Cerebellum (tissue), 4 donors: ENCODE measurements at places on chromosomes 13 and 19. TPM values are rescaled to one million over a fixed set of nuclear protein-coding genes. Genes with fewer than 3 reads are reported as not detected.

GRCh38 chr13:29754473-29754806 is 96.0 kb downstream of the UBL3 start:
- no peak for DNase-seq

NLRP5 gene
- total RNA-seq = not detected

DNA sequence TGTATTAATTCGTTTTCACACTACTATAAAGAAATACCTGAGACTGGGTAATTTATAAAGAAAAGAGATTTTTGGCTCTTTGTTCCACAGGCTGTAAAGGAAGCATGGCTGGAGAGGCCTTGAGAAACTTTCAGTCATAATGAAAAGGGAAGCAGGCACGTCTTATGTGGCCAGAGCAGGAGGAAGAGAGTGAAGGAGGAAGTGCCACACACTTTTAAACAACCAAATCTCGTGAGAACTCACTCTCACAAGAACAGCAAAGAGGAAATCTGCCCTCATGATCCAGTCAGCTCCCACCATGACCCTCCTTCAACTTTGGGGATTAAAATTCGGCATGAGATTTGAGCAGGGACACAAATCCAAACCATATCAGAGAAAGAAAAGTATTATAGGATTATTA is 1255.9 kb upstream of the MIR17HG start:
- no peak for DNase-seq

CYP4F12 gene
- total RNA-seq = 0.45 TPM

GRCh38 chr13:35768073-35768472 is 291.6 kb upstream of the MAB21L1 start:
- DNase-seq = no peak

- no peak for DNase-seq
These were observed 59.6 kb downstream of the PDS5B start for GRCh38 chr13:32645854-32646253.

DNA sequence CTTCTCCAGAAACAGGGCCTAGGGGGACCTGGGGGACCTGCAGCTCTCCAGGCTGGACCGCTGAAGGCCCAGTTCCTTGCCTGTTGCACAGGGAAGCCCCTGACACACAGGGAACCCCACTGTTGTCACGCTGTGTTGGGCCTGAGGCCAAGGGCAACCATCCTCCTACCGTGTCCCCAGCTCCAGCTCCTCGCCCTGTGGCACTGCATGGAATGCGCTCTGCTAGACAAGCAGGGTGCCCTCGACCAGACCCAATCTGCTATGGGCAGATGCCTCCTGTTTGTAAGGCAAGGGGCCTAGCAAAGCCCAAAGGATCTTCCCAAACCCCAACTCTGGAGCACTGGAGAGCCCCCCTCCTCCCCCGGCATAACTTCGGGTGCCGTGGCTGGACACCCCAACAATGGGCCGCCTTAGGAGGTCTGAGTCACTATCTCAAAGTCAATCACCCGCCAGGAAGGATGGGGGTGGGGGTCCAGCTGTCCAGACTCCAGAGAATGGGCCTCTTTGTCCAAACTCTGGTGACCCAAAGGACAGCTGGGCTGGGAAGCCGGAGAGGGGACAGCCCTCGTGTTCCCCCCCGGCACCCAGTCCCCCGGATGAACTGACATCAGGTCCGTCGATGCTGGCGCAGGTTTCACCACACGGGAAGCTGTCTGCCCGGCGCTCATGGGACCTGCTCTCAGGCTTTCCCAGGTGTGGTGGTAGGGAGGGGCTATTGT is 3.7 kb downstream of the BRSK1 start:
- DNase-seq = no peak

LAIR1 gene
- total RNA-seq = 2.1 TPM

GRCh38 chr19:32692727-32693061 is 1.1 kb downstream of the NUDT19 start:
- no peak for DNase-seq

COLGALT1 gene
- total RNA-seq = 19.1 TPM

GRCh38 chr19:1170938-1171754 is 2.9 kb downstream of the SBNO2 start:
- no peak for DNase-seq

SLITRK5 gene
- 64.8 TPM for total RNA-seq

- no peak for DNase-seq
These were observed 1.0 kb downstream of the MRPS31 start for GRCh38 chr13:40769970-40770369.

- no peak for DNase-seq
These were observed 20.8 kb downstream of the TNFSF14 start for GRCh38 chr19:6649185-6649584.

GRCh38 chr19:32817569-32818476 is 51.7 kb downstream of the SLC7A9 start:
- no peak for DNase-seq

DNA sequence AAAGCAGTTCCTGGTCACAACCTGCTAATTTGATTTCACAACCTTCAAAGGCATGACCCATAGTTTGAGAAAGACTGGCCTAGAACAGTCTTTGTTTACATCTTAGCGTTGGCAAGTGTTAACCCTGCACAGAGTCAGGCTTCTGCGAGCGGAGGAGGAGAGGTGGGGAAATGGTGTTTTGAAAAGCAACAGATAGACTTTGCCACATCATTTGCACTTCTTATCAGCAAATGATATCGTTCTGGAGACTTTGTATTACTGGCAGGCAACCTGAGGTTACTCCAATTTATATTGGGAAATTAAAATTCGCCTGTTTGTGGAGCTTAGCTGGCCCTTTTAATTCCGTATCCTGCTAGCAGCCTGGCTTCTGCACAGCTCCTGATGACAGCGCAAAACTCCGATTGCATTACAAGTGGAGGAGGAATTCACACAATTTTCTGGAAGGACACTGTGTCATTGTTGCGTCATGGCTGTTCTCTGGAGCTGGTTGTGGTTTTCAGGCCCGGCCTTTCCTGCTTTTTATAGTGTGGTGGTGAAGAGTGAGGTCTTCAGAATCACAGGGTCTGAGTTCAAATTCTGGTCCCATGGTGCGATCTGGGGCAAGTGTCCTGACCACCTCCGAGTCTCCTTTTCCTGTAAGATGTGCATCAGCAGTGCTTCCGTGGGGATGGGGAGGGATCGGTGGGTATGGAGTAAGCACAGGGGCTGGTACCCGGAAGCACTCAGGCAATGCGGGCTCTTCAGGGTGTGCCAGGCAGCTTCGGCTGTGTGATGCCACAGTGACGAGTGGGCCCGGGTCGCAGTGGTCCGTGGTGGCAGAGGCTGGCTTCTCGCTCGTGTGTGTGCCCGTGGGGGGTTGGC is 49.1 kb upstream of the EHD2 start:
- no peak for DNase-seq

BRSK1 gene
- 69.8 TPM for total RNA-seq

F2RL3 gene
- 0.09 TPM for total RNA-seq

- no peak for DNase-seq
These were observed 46.3 kb downstream of the SOX21 start for GRCh38 chr13:94666065-94666464.

DNA sequence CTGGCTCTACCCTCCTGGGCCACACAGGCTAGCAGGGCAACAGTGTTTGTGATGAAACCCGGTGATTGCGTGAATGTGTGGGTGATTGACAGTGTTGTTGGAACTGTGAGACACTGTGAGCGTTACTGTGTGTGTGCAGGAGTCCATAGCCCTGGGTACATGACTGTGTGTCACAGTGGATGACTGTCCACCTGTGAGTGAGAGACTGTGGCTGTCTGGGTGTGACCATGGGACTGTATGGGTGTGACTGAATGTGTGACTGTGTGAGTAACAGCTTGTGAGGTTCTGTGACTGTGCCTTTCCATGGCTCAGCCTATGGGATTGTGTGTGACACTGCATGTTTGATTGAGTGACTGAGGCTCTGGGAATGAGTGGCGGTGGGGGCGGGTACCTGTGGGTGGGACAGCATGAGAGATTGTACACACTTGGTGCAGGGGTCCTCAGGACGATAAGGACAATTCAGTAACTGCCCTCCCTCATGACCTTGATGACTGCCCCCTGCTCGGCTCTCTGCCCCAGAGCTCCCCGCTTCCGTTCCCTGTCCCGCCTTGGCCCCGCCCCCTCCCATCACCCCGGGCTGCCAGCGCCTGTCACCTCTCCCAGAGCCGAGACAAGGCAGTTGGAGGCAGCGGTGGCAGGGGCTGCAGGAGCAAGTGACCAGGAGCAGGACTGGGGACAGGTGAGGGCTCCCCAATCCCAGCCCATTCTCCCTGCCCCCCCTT is at the start of gene GIPR:
Gene GIPR (plus strand): TSS at position 602 of the 722 bp plus-strand sequence. CDS start 1,300 bp downstream, outside the sequence.
- no peak for DNase-seq

GRCh38 chr19:29420065-29420464 is 105.7 kb upstream of the VSTM2B start:
- no peak for DNase-seq

SOX1 gene
- total RNA-seq = 6.9 TPM

GRCh38 chr19:280541-281009 is 10.6 kb downstream of the PLPP2 start:
- DNase-seq = no peak

DNA sequence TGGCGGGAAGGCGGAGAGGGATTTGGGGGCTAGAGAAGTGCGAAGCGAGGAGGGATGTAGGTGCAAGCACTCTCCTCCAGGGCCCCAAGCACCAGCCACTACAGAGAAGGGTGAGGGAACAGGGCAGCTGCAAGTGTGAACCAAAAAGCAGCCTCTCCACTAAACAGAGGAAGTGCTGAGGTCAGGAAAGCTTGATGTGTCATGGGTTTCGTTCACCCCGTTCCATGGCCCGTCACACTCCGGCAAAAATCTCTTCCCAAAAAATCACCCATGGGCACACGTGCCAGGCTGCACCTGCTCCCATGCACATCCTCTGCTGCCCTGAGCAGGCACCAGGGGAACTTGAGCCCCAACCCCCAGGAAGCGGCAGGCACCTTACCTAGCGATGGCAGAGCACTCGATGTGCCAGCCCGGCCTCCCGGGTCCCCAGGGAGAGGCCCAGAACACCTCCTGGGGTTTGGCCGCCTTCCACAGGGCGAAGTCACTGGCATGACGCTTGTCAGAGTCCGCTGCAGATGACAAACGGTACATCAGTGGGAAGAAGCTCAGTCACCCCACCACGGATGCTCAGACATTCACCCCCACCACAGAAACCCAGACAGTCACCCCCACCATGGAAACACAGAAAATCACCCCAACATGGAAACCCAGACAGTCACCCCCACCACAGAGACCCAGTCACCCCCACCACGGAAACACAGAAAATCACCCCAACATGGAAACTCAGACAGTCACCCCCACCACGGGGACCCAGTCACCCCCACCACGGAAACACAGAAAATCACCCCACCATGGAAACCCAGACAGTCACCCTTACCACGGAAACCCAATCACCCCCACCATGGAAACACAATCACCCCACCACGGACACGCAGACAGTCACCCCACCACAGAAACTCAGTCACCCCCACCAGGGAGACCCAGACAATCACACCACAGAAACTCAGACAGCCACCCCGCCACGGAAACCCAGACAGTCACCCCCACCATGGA is 29.0 kb downstream of the CARS2 start:
- DNase-seq = peak; percentile 13

GRCh38 chr13:97192166-97192565 is 30.0 kb upstream of the MBNL2 start:
- no peak for DNase-seq

KLK1 gene
- not detected for total RNA-seq

PSG3 gene
- total RNA-seq = 0.36 TPM

- no peak for DNase-seq
These were observed 13.0 kb downstream of the TRIP10 start for GRCh38 chr19:6752256-6753177.

DNA sequence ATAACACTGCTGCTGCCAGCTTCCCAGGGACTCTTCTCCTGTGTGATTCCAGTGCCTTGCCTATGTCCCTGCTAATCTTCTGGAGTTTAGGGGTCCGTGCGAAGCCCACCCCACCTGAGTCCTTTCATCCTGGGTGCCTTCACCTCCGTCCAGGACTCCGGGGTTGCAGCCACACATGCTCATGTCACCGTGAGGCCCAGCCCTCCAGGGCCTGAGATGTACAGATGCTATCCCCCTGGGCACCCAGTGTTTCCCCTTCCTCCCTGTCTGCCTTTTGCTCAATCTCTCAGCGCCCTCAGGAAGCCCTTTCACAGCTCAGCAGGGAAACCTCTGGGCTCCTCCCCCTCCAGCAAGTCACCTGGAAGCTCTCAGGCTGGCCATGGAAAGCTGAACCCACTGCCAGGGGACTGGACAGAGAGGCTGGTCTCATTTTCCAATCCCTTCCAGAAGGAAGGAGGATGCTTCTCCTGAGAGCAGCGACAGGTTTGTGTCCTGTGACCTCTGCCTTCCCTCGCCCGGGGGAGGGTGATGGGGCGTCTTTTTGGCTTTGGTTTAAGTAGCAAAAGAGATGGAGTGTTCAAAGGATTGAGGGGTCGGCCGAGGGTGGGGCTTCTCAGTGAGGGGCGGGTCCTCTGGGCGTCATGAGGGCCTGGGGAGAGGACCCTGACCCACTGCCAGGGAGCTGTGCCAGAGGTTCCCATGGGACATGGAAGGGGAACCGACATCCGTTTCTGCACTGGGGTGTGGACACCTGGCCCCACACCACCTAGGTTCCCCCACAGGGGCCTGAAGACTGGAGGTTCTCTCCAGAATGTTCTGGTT is 30.8 kb upstream of the TFDP1 start:
- no peak for DNase-seq

DNA sequence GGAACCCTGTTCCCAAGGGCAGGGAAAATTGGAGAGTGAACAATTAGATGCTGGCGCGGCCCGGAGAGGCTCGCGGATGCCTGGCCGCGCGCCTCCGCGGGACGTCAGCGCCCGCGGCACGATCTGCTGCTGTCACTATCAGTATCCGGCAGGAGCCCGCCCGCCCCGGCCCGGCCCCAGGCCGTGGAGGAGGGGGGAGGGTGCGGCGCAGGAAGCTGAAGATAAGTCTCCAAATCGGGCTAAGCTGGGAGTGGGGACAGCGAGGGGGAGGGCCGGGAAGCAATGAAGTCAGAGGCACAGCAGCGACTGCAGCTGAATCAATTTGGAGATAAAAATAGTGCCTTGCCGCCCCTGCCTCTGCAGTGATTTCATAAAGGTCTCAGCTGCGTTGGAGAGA is 441.5 kb upstream of the KLF12 start:
- peak; percentile 49 for DNase-seq

- DNase-seq = no peak
These were observed 155.5 kb upstream of the VSTM2B start for GRCh38 chr19:29370276-29370675.

GRCh38 chr19:31980796-31981195 is 364.6 kb upstream of the ZNF507 start:
- no peak for DNase-seq

DNA sequence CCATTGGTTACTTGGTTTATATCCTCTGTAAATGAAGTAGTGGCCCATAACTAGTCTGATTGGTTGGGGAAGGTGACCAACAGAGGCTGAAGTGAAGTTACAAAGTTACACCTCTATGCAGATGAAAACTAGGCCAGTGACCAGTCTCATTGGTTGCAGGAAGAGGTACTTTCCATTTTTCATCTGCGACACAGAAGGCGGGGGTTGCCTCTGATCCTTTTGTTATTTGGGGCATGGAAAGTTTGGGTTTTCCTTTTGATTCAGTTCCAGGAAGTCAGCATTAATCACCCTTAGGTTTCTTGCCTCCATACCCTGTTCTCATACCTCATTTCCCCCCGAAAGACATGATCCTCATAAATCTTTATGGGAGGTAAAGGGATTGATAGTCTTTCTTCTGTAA is 20.2 kb downstream of the ZNF544 start:
- DNase-seq = no peak
